ENCODE measurements at places on chromosomes 16 and 17.
A peak's percentile ranks its signal among the peaks of the same experiment; 100 is the strongest.

DNA sequence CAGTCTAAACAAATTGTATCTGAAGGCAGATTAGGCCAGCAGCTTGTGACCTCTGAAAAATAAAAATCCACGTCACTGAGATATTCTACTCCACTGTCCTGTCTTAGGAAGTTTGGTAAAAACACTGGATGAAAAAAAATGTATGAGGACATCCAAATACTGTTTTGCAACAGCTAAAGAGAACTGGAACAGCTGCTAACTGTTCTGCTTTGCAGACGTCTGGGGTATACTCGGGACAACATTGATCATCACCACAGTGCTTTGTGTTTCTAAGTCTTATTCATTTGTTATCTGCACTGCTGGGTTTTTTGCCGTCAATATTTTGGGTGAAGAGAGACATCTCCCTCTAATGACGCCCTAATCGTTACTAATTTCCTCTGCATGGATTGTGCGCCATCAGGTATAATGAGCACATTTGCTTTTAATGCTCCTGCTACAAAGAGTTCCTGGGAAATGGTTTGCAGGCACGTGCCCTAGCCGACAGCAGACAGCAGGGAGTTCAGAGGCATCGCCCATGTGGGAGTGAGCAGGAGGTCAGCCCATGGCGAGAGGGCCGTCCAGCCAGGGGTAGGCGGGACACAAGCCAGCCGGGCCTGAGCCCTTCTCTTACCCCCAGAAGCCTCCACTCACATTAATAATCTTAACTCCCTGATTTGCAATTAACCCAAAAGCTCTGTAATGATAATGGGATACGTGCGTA lies 87.0 kb downstream of the CBLN1 start:
- DNase-seq = no peak

GRCh38 chr16:62870554-62870953 lies 834.3 kb upstream of the CDH8 start:
- DNase-seq = no peak

- no peak for DNase-seq
Measured at GRCh38 chr17:75664099-75664549, 2.8 kb downstream of the RECQL5 start.

DNA sequence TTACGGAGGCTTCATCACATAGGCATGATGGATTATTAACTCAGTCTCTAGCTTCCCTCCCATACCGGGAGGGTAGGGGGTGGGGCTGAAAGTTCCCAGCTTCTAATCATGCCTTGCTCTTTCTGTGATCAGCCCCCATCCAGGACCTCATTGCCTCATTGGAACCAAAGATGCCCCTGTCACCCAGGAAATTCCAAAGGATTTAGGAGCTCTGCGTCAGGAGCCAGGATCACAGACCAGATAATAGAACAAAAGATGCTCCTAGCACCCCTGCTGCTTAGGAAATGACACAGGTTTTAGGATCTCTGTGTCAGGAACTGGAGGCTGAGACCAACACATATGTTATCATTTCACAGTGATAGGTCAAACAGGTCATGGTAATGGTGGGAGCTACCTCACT lies 9.7 kb downstream of the USB1 start:
- no peak for DNase-seq

DNA sequence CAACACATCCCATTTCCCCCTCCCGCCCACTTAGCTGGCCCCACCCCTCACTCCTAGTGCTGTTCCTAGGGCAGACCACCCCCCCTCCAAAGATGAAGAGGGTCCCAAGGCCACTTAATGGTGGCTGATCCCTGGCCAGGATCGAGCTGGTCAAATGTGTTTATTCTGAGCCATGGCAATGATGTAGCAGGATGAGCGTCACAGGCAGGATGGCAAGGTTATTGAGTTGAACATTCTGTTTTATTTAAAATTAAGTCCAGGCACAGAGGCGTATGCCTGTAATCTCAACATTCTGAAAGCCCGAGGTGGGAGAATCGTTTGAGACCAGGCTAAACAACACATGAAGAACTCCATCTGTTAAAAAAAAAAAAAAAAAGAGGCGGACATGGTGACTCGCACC lies 12.2 kb downstream of the ZNF423 start:
- no peak for DNase-seq

- DNase-seq = no peak
Measured at GRCh38 chr17:66889480-66890230, 54.7 kb downstream of the CACNG5 start.

GRCh38 chr17:5237541-5238016 lies 2.9 kb upstream of the SCIMP start:
- DNase-seq = peak; percentile 61

DNA sequence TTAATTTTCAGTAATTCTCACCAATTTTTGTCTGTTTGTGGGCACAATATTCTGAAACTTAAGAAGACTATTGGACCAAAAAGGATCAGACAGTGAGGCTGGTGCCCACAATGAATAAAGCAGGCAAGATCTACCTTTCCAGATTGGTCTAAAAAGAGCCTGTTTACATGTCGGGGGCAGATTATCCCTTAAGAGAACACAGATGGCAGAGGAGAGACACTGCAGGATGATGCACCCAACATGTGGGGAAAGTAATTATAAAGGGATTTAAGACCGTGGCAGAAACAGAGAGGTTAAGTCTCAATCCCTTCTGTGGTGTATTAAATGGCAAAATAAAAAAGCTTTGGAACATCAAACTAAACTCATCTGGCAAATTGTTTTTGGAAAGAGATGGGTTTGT lies 331.8 kb upstream of the CDH11 start:
- no peak for DNase-seq

GRCh38 chr17:57855391-57856035 lies 5.7 kb upstream of the MRPS23 start:
- no peak for DNase-seq

- no peak for DNase-seq
Measured at GRCh38 chr17:68599091-68599490, 2.1 kb downstream of the FAM20A start.

- peak; percentile 95 for DNase-seq
Measured at GRCh38 chr16:86554917-86555703, at the start of gene MTHFSD. TSS of gene MTHFSD (minus strand) at chr16:86555235. CDS start at chr16:86555184, 51 bp downstream.

DNA sequence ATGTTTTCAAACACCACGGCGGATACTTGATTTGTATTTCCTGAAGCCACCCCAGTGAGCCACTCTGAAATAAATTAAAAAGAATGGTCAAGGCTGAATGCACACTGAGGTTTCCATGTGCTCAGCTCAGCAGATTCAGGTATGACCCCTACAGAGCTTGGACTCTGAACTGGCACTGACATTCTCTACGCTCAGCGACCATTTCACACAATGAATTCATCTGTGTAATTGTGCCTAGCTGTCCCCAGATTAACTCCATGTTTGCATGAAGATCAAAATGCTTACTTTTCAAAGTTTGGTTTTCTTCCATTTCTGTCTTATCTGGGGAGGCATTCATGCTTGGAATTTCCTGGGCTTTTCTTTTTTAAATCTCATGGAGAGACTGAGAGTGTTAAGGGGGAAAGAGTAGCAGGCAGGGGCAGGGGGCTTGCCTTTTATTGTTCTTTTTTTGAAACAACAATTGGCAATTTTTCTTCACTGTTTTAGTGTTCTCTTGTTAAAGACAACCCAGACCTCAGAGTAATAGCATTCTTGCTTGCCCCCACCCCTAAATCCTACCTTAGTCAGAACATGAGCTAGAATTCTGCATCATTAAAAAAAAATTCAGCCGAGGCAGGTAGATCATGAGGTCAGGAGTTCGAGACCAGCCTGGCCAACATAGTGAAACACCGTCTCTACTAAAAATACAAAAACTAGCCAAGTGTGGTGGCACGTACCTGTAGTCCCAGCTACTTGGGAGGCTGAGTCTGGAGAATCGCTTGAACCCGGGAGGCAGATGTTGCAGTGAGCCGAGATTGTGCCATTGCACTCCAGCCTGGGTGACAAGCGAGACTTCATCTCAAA lies 85.5 kb upstream of the HNF1B start:
- no peak for DNase-seq

DNA sequence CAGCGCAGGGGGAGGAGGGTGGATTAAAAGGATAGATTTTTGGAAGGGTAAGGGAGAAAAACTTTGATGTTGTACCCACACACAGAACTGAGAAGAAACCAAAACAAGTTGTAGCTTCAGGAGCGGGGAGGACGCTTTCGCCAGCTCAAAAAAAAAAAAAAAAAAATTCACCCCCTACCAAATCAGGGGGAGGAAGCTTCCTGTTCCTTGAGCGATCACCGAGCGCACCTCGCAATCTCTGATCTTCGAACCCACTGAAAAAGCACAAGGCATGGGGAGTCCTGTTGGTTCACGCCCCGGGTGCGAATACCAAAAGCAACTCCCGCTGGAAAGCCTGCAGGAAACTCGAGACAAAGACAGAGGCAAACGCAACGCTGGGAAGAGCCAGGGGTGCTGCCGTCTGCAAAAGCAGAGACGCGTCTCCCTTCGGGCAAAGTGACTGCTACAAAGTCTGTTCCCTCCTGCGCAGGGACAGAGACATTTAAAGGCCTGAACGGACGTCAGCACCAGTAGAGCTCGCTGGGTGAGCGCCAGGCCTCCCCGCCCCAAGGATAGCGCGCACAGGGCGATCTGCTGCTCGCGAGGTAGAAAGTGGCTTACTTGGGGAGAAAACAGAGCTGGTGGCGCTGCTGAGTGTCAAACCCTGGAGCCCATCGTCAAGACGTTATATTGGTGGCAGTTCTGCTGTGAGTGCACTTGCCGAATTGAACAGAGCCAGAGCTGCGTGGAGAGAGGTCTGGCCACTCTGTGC lies 190.4 kb downstream of the USP22 start:
- peak; percentile 47 for DNase-seq

- no peak for DNase-seq
Measured at GRCh38 chr17:31629696-31630470, 229.2 kb downstream of the COPRS start.

DNA sequence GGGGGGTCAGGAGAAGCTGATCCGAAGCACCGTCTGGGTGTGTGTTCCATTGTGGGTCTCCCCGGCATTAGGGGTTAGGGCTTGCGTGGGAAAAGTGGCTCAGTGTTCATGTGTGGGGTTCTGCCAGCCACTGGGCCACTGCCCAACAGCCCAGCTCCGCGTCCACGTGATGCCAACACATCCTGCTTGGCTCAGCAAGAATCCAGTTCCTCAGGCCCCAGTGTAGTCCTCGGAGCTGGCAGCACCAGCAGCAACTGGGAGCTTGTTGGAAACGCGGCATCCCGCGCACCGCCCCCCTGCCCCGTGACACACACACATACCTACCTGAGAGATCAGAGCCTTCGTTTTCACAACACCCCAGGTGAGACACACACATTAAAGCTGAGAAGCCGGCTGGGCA lies 18.9 kb downstream of the LGALS9 start:
- no peak for DNase-seq

DNA sequence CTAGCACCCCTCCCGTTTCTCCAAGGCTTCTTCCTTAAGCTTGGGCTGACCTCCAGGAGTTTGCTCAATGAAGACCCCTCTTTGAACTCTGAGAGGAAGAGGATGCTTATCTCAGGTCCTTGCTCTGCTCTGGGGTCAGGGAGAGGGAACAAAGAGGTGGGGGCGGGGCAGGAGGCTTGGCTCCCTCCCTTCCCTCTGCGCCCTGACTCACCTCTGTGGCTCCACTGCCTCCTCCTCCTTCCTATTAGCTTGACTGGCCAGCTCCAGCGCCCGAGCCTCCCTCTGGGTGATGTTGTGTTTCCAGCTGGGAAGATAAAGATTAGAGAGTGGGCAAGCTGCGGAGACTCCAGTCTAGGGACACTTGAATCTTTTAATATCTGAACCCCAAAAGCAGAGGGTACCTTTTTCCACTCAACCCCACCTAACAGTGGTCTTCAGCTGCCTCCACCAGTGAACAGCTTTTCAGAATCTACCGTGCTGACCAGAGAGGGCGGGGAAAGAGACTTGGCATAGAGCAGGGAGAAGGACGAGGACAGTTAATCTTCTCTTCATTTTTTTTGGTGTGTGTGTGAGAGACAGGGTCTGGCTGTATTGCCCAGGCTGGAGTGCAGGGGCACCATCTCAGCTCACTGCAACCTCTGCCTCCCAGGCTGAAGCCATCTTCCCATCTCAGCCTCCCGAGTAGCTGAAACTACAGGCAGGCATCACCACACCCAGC lies 6.7 kb downstream of the GIP start:
- peak; percentile 70 for DNase-seq

DNA sequence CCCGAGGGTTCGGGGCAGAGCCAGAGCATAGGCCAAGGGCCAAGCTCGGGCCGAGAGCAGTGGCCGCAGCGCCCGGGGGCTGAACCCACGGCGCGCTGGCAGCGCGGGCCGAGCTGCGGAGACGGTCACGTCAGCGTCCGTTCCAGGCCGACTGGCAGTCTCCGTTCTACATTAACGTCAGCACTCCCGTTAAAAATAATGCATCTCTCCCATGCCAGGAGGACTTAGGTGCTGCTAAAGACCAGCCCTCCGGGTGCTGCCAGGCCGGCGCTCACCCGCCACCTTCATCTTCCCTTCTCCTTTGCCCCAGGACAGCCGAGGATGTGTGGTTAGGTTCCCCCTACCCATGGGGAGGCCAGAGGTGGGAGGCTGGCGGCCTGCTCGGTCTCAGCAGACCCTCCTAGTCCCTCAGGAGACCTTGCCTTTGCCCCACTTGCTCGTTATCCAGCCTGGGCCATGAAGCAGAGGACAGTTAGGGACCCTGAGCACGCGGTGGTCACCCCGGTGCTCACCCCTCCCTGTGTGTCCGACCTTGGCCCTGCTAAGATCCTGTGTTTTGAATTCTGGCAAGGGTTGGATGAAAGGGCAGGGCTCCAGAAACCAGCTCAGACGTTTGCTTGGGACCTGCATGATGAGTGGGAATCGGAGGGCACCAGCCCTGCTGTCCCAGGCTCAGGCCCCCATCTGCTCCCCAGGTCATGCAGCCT lies 572 bp downstream of the MPG start:
- peak; percentile 32 for DNase-seq

- DNase-seq = peak; percentile 87
Measured at GRCh38 chr17:2179615-2180295, 123.8 kb downstream of the SMG6 start.

DNA sequence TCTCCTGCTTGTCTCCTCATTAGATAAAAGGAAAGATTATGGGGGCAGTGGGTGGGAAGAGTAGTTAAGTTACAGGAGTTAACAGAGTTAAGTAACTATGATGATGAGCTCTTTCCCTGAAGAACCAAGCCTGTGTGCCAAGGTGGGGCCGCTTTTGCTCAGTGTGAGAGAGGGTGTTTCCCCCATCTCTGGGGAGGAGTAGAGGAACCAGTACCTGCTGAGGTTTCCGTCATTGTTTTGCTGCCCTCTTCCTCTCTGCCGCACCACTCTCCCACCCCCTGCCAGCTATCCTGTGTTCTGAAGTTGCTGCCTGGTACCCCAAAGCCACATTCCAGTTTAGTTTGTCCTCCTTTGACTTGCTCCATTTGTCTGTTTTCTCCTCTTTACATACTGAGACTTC lies 20.8 kb upstream of the KRT10 start:
- no peak for DNase-seq

- DNase-seq = no peak
Measured at GRCh38 chr17:22514315-22514714, 822.0 kb downstream of the KCNJ18 start.

GRCh38 chr16:59190731-59191130 lies 456.6 kb upstream of the GOT2 start:
- DNase-seq = no peak

- peak; percentile 11 for DNase-seq
Measured at GRCh38 chr16:72739577-72739976, 308.4 kb downstream of the ZFHX3 start.

GRCh38 chr17:78406396-78406795 lies 27.9 kb downstream of the PGS1 start:
- no peak for DNase-seq

- DNase-seq = no peak
Measured at GRCh38 chr17:59899099-59899498, 6.2 kb downstream of the RPS6KB1 start.

GRCh38 chr16:4535627-4536108 lies 2.9 kb downstream of the CDIP1 start:
- DNase-seq = no peak
